Activated T-cell treated with anti-CD3 and anti-CD28 coated beads, Interleukin-2, amount 50 U/mL, for 48 hours (primary cell): ENCODE measurements at places on chromosomes 16 and 17.

DNA sequence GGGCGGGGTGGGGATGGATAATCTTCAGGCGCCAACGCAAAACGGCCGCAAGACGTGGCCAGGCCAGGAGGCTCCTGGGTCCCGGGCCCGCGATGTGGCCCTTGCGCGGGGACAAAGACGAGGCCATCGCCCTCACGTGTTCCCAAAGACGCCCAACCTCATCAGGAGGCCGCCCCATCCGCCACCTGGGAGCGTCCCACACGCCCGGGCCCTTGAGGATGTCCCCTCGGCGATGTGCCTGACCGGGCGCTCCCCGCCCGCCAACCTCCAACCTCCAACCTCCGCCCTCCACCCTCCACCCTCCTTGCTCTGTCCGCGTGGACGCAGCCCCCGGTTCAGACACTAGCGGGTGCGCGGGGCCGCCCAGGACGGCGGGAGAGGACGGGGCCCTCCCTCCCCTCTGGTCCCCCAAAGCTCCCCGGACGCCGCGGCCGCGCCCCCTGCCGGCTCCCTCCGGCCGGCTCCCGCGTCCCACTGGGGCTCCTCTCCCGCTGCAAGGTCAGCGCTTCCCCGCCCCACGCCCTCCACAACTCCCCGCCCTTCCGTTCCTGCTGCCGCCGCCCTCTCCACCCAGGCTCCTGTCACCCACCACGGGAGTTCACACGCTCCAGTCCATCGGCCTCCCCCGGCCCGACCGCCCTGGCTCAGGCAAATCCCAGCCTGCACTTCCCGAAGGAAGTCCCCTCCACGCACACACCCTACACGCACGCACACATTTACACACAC is 250.8 kb upstream of the RPL38 start:
- DNase-seq = peak; percentile 66

DNA sequence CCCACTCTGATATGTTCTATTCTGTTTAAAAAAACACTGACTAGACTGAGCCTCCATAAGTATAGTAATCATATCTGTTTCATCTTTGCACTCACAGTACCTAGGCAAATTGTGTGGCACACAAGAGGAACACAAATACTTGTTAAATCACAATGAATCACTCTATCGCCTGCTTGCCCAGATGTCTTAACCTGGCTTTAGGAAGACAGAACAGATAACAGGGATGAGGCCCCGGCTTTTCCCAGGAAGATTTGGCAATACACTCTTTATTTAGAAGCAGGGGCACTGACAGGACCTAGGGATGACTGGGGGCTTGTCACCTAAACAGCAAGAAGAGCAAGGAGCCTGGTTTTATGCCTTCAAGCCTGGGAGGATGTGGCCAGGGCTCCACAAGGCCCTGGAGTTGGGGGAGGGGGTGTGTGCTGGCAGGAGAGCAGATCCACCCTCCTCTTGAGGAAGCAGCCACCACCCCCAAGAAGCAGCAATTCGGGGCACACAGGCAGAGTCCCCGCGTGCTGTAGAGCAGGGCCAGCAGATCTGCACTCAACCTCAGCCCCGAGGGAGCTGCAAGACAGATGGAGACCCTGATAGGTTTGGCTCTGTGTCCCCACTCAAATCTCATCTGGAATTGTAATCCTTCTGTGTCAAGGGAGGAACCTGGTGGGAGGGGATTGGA is 41.0 kb upstream of the KSR1 start:
- no peak for DNase-seq

DNA sequence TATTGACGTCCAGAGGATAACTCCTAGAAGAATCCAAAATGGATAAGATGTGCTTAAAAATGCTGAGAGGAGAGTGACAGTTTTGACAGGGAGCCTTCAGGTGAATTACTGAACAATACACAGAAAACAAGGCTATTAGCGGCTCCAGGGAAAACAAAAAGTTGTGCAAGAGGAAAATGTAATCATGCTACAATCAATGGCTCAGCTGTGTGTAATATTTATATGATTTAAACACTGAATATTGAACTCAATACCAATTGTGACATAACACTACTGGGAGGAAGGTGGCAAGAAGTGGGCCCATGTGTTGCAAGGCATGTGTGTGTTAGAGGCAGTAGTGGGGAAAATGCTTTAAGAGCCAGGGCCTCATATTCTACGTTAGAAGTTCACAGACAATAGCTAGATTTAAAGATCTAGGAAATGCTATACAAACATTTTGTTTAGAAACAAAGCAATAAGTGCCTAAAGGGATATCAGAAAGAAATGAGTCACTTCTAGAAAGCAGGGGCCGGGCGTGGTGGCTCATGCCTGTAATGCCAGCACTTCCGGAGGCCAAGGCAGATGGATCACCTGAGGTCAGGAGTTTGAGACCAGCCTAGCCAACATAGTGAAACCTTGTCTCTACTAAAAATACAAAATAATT is 253.2 kb upstream of the IRX5 start:
- no peak for DNase-seq

GRCh38 chr17:29914819-29915537 is 15.1 kb downstream of the SSH2 start:
- no peak for DNase-seq

GRCh38 chr17:67902511-67903231 is 77.4 kb downstream of the BPTF start:
- DNase-seq = no peak

GRCh38 chr16:19882646-19883045 is 2.0 kb downstream of the GPRC5B start:
- DNase-seq = no peak

GRCh38 chr16:20114356-20114755 is 40.7 kb upstream of the GPR139 start:
- DNase-seq = no peak

DNA sequence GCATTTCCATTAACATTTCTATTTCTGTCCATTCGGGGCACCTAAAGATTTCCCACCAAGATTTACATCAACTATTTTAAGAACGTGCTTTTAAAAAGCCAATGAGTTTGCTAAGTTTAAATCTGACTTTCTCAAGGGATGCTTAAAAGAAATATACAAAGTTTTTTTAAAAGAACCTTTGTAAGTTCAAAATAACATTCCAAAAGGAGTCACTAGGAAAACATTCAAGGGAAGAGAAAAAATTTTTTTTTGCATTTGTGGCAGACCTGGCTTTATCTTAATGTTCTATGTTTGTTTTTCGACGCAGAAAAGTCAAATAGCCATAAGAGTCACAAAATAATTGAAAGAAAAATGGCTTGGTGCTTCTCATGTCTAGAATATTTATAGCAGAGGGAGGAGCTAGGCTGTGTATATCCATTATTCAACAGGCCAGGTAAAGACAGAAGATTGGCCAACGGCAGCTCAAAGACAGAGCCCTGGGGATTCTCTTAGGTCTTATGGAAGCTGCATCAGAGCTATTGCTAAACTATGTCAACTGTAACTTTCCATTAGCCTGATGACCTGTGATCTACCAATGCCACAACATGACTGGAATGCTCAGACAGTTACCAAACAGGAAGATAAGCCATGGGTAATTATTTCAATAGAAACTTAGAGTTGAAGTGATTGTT is 37.8 kb upstream of the MYOCD start:
- DNase-seq = no peak

- no peak for DNase-seq
Measured at GRCh38 chr16:30439720-30440348, 5.8 kb downstream of the SEPHS2 start.

GRCh38 chr16:48681520-48681919 is 71.5 kb upstream of the N4BP1 start:
- no peak for DNase-seq

DNA sequence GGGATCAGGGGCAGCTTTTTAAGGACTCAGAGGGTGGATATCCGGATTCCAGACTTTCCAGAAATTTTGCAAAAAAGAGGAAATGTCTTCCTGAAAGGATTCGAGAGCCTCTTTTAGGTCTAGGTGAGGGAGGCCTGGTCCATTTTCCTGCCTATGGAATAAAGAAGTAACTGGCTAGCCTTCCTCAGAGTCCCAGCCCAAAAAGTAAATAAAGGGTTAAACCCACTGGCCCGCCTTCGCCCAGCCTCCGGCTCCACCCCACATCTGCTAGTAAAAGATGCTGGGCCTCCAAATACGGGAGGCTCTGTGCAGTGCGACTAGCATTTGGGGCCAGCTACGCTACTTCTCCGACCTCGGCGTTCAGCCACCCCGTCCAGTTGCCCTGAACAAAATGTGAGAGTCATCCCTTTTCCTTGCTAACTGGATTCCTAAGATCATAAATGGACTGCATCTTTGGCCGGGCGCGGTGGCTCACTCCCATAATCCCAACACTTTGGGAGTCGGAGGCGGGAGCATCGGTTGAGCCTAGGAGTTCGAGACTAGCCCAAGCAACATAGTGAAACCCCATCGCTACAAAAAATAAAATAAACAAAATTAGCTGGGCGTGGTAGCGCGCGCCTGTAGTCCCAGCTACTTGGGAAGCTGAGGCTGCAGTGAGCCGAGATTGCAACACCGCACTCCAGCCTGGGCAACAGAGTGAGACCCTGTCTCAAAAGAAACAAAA is 824 bp upstream of the MPP2 start:
- peak; percentile 68 for DNase-seq

GRCh38 chr16:69223882-69224281 is 36.9 kb downstream of the SNTB2 start:
- DNase-seq = no peak

DNA sequence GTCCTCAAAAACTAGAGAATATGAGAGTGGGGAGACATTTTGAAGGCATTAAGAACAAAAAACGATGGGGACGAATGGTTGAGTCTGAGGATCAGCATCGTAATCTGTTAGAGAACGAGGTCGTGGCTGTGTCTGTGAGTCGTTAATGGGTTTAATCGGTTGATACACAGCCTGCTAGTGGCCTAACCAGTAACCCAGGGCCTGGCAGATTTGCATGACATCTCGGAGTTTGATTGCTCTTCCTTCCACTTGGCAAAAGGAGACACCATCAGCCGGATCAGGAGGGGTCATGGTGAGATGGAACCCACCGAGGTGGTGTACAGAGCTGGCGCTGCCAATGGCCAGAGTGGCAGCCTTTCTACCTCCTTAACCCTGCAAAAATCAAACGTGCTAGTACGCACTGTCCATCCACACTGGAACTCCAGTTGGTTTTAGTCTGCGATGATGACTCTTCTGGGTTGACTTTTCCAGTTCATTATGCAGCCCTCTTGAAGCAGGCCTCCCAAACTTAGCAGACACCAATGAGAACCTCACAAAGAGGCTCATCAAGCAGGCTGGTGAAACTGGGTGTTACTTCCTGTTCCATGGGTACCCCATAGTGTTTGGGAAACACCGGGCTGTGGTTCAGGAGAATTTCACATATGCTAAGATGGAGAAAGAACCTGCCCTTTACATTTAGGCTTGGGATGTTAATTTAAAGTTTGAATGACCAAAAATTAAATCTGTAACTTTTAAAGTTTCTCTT is 4.1 kb downstream of the HS3ST3B1 start:
- DNase-seq = peak; percentile 29

- DNase-seq = no peak
Measured at GRCh38 chr16:71242036-71242435, 11.5 kb upstream of the HYDIN start.

GRCh38 chr16:26905336-26905735 is 161.4 kb upstream of the C16orf82 start:
- DNase-seq = no peak

GRCh38 chr16:59044616-59045015 is 310.5 kb upstream of the GOT2 start:
- DNase-seq = no peak

DNA sequence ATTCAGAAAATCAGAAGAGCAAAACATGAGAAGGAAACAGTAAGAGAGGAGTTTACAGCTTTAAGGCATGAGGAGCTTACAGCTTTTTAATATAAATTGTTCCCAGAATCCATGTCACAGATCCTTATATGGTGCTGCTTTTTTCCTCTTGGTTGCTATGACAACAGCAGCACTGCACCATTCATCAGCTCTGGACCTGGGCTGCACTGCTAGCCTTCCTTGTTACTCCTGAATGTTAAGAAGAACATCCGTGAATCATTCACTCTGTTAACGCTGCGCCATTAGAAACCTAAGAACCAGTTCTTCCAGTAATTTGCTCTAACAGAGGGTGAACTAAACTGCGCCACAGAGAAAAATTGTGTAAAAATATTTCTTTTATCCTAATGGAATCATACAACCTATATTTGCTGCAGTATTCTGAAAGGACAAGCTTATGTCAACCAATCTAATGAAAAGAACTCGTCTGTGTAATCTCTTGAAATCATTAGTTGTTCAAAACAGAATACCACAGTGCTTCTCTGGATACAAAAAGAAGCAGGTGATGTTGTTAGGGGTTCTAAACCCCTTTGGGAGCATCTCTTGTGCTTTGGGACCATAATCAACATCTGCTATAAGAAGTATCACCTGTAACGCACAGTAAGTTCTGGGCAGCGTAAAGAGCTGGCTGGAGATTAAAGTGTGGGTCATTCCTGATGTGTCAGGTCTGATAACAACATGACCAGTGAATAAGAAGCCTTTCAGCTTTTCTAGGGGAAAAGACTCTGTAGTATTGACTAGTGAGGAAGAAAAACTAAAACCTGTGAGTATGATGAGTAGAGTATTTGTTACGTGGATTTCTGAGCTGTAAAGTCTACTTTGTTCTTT is 151.2 kb downstream of the TANC2 start:
- no peak for DNase-seq

- DNase-seq = no peak
Measured at GRCh38 chr17:784143-784542, 2.0 kb downstream of the MRM3 start.

GRCh38 chr17:20159406-20160069 is 150.4 kb downstream of the SPECC1 start:
- no peak for DNase-seq

DNA sequence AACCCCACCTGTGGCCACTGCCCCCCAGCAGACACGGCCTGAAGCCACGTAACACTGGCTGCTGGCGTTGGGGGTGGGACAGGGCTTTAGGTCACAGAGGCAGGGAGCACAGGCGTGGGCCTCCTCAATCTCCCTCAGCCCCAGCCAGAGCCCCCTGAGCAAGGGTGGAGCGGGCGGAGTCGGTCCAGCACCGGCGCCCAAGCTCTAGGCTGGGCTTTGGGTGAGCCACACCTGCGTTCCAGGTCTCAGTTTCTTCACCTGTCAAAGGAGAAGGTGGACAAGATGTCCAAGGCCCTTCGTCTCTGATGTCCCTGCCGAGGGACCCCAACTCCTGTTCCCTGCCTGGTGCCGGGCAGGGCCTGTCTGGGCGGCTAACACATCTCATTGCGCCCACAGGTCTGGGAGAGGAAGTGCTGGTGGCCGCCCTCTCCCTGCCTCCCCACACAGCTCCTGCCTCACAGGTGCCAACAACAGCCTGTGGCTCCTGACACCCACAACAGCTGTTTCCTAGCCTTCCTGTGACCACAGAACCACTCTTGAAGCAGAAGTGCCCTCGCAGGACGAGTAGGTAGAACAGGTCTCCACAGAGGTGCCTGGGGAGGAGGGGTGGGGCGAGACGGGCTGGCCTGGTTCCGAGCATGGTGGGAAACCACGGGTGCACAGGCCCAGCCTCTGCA is 12.0 kb downstream of the FAM83G start:
- no peak for DNase-seq
